ENCODE measurements at places on chromosomes 3 and 15.

- no peak for DNase-seq
Measured at GRCh38 chr3:176313426-176313825, 883.9 kb downstream of the TBL1XR1 start.

GRCh38 chr3:171446301-171446700 is 13.9 kb downstream of the TNIK start:
- no peak for DNase-seq

- no peak for DNase-seq
Measured at GRCh38 chr15:87213626-87214025, 1042.9 kb downstream of the NTRK3 start.

DNA sequence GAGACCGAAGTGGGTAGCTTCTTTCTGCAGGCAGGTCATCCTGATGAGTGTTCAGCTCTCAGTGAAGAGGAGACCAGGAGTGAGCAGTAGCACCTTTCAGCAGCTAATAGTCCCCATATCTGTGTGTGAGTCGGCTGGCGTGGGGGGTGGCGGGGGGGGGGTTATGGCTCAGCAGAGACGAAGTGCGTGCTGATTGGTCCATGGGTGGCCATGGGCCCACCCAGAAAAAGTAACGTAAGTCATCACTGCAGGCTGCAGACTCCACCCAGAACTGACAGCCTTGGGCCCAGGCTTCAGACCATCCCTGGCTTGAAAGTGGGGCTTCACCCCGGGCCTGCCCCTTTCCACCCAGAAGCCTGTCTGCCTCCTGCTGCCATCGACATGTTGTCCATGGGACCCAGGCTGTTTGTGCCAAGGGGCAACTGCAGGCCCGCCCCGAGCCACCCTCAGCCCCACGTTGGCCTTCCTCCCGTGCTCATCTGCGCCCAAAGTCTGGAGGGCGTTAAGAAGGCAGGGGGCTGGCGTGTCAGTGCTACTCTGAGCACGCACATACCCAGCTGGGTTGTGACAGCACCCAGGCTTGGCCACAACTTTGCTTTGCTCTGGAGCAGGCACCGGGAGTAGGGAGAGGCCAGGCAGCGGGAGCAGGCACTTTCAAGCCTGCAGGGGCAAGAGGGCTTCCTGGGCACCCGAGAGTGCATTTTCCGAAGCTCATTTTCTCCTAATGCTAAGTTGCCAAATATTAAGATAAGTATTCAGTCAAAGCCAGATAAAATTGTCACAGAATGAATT is 511.7 kb upstream of the CDIN1 start:
- no peak for DNase-seq

DNA sequence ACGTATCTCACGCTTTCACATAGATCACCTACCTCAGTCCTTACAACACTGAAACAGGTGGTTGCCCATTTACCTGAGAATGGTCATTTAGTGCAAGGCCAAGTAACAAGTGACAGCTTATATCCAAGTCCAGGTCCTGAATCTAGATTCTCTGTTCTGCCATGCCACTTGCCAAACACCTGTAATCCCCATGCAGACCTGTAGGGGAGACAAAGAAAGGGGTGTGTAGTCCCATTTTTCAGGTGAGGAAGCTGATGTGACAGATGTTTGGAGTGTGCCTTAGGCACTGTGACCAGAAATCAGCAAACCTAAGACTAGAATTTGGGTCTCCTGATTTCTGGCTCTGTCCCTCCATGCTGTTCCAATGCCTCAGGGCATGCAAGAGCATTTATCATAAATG is 12.7 kb downstream of the ZNF35 start:
- DNase-seq = no peak

DNA sequence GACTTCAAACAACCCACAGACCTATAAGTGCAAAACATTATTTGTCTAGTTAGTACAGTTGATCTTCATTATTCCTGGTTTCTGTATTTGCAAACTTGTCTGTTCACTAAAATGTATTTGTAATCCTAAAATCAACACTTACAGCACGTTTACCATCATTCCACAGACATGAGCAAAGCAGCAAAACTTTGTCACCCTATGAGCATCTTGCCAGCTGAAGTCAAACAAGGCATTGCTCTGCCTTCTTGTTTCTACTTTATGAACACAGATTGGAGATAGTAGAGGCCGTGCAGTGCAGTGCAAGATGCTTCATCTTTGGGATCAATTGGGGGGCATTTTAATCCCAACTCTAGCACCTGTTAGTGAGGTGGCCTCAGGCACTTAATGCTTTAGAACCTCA is 202.1 kb downstream of the NLGN1 start:
- DNase-seq = no peak

DNA sequence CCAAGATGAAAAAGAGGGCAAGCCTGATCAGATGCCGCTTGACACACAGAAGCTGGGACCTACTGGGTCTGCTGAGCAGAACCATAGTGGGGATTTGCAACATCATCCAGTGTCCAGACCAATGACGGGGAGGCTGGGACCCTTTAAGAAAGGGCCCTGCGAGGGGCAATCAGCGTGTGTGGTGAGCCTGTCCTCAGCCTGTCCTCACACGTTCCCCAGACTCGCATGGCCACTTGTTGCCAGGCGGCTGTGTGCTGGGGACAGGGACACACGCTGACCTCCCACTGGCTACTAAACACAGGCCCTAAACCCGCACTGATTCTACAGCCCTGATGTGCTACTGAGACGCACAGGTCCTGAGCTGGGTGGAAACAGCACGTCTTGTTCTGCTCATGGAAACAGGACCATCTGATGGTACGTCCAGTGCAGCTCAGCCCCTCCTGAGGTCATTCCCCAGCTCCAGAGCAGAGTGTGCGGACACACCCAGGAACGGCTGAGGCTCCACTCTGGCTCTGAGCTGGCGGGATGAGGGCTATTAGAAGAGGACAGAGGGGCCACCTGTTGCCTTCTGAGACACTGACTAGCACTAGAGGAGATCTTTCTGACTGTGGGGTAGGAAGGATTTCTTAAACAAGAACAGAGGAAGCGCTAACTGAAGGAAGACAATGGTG is 24.4 kb downstream of the PCSK6 start:
- no peak for DNase-seq

DNA sequence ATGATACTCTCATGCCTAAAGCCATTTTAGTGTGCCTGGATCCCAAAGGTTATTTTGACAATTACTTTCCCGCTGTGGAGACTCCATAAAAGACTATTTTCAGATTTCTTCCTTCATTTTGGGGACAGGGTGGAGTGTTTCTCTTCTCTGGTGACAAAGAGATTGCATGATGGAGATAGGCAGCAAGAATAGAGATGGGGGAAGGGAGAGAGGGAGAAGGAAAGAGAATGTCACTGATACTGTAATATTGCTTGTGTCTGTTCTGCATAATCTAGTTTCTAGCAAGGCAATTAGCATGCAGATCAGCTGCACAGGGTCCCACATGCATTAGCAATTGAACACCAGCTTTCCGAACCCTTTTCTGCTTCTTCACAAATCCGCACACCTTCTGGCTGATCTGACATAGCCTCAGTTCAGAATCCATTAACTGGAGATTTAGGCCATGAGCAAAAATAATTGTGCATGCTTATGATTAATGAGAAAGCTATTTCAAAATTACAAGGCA is 222.4 kb downstream of the OXSM start:
- DNase-seq = no peak

DNA sequence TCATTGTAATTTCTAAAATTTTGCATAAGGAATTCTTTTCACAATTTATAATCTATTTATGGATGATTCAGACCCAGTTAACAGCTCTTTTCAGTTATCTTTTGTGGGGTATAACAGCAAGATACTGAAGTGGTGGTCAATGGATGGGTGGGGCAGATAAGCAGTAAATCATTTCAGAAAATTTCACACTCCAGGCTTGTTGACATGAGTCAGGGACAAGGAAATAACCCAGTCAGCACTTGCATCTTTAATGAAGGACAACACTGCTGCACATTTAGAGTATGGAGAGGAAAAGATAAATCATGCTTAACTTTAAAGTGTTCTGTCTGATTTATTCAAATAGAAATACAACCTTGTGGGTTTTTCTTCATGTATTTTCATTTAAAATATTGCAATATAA is 181.6 kb downstream of the ROBO1 start:
- DNase-seq = no peak

DNA sequence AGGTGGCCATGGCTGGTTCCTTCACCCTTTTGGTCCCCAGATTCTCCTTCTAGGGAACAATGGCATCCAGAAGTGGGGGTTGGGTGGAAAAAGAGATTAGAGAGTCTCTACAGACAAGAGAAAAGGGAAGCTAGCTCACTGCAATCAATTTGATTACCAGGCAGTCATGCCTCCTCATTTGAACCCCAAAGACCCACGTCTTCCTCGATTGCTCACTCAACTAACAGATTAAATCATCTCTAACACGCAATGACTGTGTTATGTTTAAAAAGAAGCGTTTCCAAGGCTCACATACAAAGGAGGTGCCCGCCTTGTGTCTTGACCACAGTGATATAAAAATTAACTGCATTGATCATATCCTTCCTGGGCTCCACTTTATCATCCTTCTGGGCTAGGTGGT is 57.6 kb downstream of the BHLHE40 start:
- no peak for DNase-seq

GRCh38 chr15:41921167-41921566 is 27.3 kb upstream of the SPTBN5 start:
- DNase-seq = no peak

DNA sequence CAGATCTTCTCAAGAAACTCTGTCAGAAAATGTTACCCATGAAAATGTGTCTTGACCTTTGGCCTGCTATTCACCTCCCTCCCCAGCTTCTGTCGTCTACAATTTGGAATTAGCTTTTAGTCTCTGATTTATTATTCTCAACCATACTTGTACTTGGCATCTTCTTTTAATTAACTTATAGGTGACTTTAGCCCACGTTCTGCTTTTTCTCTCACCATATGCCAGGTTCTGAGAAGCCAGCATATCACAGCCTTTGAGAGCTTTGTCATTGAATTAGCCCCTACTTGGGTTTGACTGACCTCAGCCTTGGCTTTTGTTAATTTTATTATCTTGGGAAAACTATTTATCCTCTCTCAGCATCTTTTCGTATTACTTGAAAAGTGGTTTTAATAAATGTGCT is 355.9 kb downstream of the OXSM start:
- no peak for DNase-seq

- DNase-seq = no peak
Measured at GRCh38 chr3:195249057-195249770, 21.7 kb downstream of the XXYLT1 start.

DNA sequence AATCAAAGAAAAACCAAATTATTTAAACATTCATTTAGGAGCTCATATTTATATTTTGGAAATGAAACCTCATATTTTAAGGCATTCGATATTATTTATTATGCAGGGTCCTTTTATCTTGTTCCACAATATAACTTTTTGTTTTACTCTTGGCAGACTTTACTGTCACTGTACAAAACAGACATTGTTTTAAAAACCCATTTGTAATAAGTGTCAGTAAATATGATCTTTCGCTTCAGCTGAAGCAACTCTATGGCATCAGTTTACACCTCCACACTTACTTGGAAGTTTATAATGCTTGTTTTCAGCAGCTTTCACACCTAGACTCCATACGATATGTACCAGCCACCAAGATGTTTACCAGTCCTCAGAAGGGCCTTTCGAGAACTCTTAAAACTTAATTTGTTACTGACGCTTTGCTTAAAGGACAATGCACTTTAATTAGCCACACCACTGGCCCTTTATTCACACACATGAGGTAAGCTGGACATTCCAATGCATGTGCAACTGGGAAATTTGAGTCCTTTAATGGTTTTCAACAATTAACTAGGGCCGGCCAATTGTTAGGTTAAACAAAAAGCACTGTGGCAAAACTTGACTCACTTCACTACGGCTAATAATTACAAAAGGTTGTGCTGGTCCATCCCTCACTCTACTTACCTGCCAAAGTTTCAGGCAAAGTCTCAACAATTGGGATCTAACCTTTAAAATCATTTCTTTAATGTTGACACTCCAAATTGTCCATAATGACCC is 16.7 kb downstream of the WWTR1 start:
- no peak for DNase-seq

DNA sequence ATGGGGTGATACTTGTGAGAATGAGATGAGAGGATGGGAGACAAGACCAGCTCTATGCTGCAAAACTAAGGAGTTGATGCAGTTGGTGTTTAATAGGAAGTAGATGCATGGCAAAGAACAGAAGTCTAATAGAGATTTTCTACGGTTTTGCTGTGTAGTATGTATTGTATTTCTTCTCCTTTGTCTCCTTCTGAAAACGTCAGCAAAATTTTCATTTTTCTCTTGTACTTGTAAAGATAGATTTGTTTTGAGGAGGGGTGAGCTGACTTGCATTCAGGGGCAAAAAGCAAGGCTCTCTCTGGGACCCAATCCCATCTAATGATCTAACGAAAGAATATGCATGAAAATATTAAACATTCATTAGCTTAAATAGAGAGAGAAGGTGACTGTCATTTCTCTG is 94.6 kb upstream of the NANOGP8 start:
- no peak for DNase-seq

DNA sequence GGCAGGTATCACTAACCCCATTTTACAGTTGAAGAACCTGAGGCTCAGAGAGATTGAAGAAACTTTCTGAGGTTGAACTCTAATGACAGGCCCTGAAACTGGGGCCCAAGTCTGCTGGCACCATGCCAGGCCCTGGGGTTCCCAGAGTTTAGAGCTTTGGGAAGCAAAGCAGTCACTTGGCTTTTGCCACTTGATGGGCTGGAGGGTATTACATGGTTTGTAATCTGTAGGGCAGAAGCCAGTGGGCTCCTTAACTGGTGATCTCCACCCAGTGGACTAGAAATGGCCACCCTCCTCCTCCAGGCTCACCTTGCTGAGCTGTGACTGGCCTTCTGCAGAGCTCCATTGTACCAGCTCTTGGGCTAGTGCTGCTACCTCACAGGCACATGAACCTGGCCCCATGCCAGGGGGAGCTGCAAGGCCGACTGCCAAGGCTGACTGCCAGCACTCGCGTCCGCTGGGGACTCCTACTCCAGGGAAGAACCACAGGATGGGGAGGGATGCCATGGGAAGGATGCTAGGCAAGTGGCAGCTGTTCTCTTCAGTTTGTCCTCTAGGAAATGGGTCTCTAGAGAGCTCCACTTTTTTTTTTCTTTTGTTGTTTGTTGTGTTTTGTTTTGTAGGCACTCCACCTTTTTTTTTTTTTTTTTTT is 104.8 kb downstream of the ETFA start:
- peak; percentile 7 for DNase-seq

DNA sequence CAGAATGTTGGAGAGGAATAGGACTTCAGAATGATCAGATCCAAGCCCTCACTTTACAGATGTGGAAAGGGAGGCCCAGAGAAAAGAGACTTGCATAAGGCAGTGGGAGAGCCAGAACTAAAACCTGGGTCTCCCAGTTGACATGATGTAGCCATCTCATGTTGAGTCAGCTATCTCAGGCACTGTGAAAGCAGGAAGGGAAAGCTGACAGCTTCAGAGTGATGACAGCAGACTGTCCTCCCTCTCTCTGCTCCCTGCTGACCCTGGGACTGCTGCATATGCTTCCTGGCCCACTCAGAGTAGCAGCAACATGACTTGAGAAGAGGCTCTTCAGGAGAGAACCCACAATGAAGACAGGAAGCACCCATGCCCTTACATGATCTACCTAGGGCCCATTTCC is 14.7 kb downstream of the FHIT start:
- no peak for DNase-seq

GRCh38 chr15:62739507-62739906 is 303.0 kb upstream of the TPM1 start:
- no peak for DNase-seq

GRCh38 chr3:52321481-52321880 is 5.4 kb downstream of the DNAH1 start:
- DNase-seq = no peak
